ENCODE measurements at places on chromosomes 7 and 10.

- DNase-seq: no peak
Measured at GRCh38 chr10:62075912-62076311, 174.4 kb downstream of the ARID5B start.

DNA sequence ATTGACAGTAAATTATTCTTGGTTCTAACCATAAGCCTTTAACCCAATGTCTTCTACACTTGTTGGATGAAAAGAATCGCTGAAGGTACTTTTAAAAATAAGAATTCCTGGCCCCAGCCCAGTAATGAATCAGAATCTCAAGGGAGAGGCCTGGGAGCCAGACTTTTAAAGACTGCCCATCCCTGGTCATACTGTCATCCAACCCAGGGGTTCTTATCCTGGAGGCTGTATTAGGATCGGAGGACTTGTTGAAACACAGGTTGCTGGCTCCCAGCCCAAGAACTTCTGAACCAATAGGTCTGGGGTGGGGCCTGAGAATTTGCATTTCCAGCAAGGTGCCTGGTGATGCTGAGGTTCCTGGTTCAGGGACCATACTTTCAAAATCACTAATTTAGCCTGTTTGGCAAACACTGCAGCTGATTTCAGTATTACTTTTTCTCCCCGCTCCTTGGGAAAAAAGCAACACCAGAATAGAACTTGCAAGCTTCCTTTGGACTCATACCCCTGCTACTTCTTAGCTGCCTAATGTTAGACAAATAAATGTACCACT lies 79.5 kb upstream of the FAM133B start:
- no peak for DNase-seq

GRCh38 chr10:22625516-22626290 lies 88.7 kb downstream of the PIP4K2A start:
- DNase-seq: no peak

- no peak for DNase-seq
Measured at GRCh38 chr7:41999736-42000283, 237.2 kb downstream of the GLI3 start.
